Activated naive CD8-positive, alpha-beta T cell treated with anti-CD3 and anti-CD28 coated beads, Interleukin-2, amount 10 ng/mL, durations not matched to agents 7 days and 5 days (primary cell): ENCODE measurements at places on chromosomes 3 and 15. TPM values are rescaled to one million over a fixed set of nuclear protein-coding genes. Genes with fewer than 3 reads are reported as not detected.

GRCh38 chr3:56089739-56090138 lies 378.5 kb downstream of the ERC2 start:
- no peak overlapping the region for H3K27ac ChIP-seq
- no peaks in the 10 kb centered on the region for H3K4me1 ChIP-seq
- H3K4me3 ChIP-seq, result no peak overlapping the region
- no peaks in the 10 kb centered on the region for H3K27me3 ChIP-seq
- no peak for DNase-seq
- no peaks in the 10 kb centered on the region for H3K36me3 ChIP-seq

GRCh38 chr15:39051626-39052322 lies 487.2 kb upstream of the RASGRP1 start:
- no peak overlapping the region for H3K27ac ChIP-seq
- H3K4me3 ChIP-seq, result no peak overlapping the region
- no peaks in the 10 kb centered on the region for H3K4me1 ChIP-seq
- H3K36me3 ChIP-seq, result no peaks in the 10 kb centered on the region
- no peak for DNase-seq
- peaks cover 7% of the 10 kb centered on the region for H3K27me3 ChIP-seq

- H3K36me3 ChIP-seq, result no peaks in the 10 kb centered on the region
- peaks cover 2% of the 10 kb centered on the region for H3K4me1 ChIP-seq
- DNase-seq, result no peak
These were observed 46.9 kb downstream of the ZNF710 start for GRCh38 chr15:90047956-90048575.

DNA sequence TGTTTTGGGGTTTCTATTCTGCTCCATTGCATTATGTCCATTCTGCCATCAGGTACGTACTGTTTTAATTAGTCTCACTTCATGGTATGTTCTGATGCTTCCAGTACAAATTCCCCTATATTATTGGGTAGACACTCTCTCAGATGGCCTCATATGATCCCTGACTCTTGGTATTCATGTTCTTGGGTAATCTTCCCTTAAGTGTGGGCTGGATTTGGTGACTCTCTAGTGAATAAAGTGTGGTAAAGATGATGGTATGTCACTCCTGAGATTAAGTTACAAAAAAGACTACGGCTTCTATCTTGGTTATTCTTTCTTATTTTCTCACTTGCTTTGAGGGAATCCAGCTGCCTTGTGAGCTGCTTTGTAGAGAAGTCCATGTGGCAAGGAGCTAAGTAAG lies 89.6 kb upstream of the TBC1D5 start:
- no peaks in the 10 kb centered on the region for H3K4me1 ChIP-seq
- H3K27me3 ChIP-seq, result peaks cover 28% of the 10 kb centered on the region
- H3K27ac ChIP-seq, result no peak overlapping the region
- no peaks in the 10 kb centered on the region for H3K36me3 ChIP-seq
- DNase-seq, result no peak

DNA sequence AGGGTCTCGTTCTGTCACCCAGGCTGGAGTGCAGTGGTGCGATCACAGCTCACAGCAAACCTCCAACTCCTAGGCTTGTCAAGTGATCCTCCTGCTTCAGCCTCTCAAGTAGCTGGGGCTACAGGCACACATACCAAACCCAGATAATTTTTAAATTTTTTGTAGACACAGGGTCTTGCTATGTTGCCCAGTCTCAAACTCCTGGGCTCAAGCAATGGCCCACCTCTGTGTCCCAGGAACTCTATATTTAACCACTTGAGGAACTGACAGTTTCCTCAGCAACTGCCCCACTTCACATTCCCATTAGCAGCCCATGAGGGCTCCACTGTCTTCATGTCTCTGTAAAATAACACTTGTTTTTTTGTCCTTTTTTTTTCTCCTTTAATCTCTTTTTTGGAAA lies 68.4 kb downstream of the TAMM41 start:
- H3K4me3 ChIP-seq, result no peak overlapping the region
- no peaks in the 10 kb centered on the region for H3K27me3 ChIP-seq
- DNase-seq, result no peak
- no peak overlapping the region for H3K27ac ChIP-seq
- H3K4me1 ChIP-seq, result no peaks in the 10 kb centered on the region

GRCh38 chr15:69444686-69445085 lies 7.9 kb upstream of the RPLP1 start:
- H3K4me1 ChIP-seq, result peaks cover 13% of the 10 kb centered on the region
- H3K27ac ChIP-seq, result no peak overlapping the region
- H3K36me3 ChIP-seq, result peaks cover 54% of the 10 kb centered on the region

DNA sequence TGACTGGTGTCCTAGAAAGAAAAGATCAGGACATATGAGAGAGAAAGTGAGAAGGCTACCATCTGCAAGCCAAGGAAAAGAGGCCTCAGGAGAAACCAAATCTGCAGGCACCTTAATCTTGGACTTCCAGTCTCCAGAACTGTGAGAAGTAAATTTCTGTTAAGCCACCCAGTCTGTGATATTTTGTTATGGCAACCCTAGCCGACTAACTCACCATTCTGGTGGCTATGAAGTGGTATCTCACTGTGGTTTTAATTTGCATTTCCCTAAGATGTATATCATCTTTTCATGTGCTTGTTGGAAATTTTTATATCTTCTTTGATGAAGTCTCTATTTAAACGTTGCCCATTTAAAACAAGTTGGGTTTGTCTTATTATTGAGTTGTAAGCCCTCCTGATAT lies 40.6 kb downstream of the ILDR1 start:
- H3K4me3 ChIP-seq, result no peak overlapping the region
- H3K27me3 ChIP-seq, result peaks cover 9% of the 10 kb centered on the region
- no peak overlapping the region for H3K27ac ChIP-seq
- no peak for DNase-seq
- H3K4me1 ChIP-seq, result peaks cover 16% of the 10 kb centered on the region

DNA sequence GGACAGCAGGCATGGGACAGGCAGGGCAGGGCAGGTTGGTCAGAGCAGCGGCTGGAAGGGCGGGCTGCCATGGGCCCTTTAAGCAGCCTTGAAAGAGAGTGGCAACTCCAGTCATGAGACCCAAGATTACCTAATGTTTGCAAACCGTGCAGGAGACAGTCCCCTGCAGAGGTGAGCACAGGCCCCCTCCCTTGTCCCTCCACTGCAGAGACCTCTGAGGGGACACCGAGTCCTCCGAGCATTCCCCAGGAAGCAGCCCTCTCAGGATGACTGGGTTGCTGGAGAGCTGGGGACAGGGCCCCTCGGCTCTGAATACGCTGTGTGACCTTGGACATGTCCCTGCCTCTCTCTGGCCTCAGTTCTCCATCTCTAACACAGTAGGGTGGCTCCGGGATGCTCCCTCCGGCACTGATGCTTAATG lies 81.4 kb downstream of the IQSEC1 start:
- no peak for DNase-seq
- H3K36me3 ChIP-seq, result peaks cover 9% of the 10 kb centered on the region
- no peak overlapping the region for H3K4me3 ChIP-seq
- H3K27ac ChIP-seq, result no peak overlapping the region
- H3K4me1 ChIP-seq, result peaks cover 20% of the 10 kb centered on the region

DNA sequence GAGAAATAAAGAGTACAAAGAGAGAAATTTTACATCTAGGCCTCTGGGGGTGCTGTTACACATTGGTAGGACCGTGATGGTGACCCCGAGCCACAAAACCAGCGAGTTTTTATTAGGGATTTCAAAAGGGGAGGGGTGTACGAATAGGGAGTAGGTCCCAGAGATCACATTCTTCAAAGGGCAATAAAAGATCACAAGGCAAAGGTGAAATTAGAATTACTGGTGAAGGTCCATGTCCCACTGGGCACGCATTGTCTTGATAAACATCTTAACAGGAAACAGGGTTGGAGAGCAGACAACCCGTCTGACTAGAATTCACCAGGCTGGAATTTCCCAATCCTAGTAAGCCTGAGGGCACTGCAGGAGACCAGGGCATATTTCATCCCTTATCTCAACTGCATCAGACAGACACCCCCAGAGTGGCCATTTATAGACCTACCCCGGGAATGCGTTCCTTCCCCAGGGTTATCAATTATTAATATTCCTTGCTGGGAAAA lies 4.3 kb downstream of the IRAK2 start:
- H3K36me3 ChIP-seq, result peaks cover 6% of the 10 kb centered on the region
- DNase-seq, result no peak
- H3K4me3 ChIP-seq, result no peak overlapping the region

The TMC3 gene
- not detected for total RNA-seq

The AMIGO3 gene
- 2.0 TPM for total RNA-seq

The NCK1 gene
- 42.2 TPM for total RNA-seq

The CACNA2D2 gene
- total RNA-seq, result 2.5 TPM

The PODXL2 gene
- total RNA-seq, result 2.2 TPM

The PEX5L gene
- total RNA-seq, result not detected

The MYO5C gene
- 1.6 TPM for total RNA-seq
